Glomerular endothelial cell (primary cell): ENCODE measurements at places on chromosomes 6 and 20. TPM values are rescaled to one million over a fixed set of nuclear protein-coding genes. Genes with fewer than 3 reads are reported as not detected.

- no peak for DNase-seq
Measured at GRCh38 chr20:43842126-43843020, 72.3 kb upstream of the TOX2 start.

DNA sequence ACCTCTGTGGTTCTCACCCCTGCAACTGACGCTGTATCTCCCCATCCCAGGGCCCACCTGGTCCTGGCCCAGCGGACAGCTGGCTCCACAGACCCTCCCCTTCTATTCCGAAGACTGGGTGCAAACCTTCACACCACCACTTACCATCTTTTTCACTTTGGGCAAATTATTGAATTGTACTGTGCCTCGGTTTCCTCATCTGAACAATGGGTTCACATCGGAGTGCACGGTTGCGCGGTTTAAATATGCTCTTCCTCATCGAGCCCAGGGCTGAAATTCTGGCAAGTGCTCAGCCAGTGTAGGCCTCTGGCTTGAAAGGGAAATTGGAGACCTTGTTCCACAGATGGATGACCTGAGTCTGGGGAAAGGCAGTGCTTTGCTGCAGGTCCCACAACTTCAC lies 2.9 kb upstream of the ARFGAP1 start:
- no peak for DNase-seq

The ATG5 gene
- total RNA-seq, result 27.4 and 35.4 TPM in 2 replicates

- DNase-seq, result no peak
Measured at GRCh38 chr6:111487661-111488060, 4.6 kb upstream of the REV3L start.

GRCh38 chr6:63504777-63505384 lies 67.4 kb upstream of the LOC128125822 start:
- DNase-seq, result no peak
